ENCODE measurements at places on chromosomes 7 and 10. TPM values are rescaled to one million over a fixed set of nuclear protein-coding genes. Genes with fewer than 3 reads are reported as not detected.
A peak's percentile ranks its signal among the peaks of the same experiment; 100 is the strongest.

GRCh38 chr7:141231018-141231792 lies 157.3 kb downstream of the TMEM178B start:
- peak; percentile 19 for DNase-seq
- no peaks in the 10 kb centered on the region for H3K27me3 ChIP-seq
- H3K4me3 ChIP-seq: no peak overlapping the region

GRCh38 chr10:47406870-47407691 lies 23.0 kb upstream of the ZNF488 start:
- no peak overlapping the region for H3K4me3 ChIP-seq
- no peak overlapping the region for H3K27ac ChIP-seq
- peaks cover 26% of the 10 kb centered on the region for H3K4me1 ChIP-seq
- peaks cover 7% of the 10 kb centered on the region for H3K27me3 ChIP-seq
- no peaks in the 10 kb centered on the region for H3K36me3 ChIP-seq

DNA sequence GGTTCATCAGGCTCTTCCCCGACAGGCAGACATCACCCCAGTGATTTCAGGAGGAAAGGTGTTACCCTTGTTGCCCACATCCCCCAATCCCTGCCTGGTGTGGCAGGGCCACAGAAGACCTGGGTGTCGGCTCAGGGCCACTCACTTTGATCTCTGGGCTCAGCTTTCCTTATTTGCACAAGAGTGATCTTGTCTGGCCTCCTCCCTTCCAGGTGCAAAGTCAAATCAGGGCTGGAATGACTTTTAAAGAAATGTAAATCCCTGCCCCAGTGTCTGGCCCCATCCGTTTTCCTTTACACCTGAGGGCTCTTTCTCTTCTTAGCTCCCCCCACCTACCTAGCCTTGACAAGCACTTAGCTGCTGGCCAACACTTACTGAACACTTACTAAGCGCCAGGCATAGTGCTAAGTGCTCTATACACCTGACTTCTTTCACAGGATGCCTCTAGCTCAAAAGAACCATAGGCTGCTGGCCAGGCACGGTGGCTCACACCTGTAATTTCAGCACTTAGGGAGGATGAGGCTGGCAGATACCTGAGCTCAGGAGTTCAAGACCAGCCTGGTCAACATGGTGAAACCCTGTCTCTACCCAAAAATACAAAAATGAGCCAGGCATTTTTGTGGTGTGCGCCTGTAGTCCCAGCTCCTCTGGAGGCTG lies 979 bp upstream of the NODAL start:
- no peak for DNase-seq
- H3K4me3 ChIP-seq: no peak overlapping the region
- peaks cover 52% of the 10 kb centered on the region for H3K27me3 ChIP-seq
- H3K4me1 ChIP-seq: peaks cover 2% of the 10 kb centered on the region

DNA sequence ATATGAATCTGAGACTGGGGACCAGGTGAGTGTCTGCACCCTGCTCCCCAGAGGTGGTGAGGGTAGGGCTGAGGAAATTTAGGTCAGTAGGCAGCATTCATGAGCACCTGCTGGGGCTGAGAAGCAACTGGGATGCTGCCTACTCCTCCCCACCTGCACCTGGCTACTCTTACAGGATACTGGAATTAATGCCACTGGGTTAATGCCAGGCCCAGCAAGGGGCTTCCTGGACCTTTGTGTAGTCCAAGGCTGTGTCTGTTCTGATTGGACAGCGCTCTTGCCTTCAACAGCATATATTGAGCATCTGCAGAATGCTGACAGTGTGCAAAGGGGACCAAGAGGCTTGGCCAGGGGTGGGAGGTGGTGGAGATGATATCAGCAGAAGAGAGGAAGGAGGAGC lies 32.1 kb downstream of the ADCYAP1R1 start:
- H3K4me1 ChIP-seq: no peaks in the 10 kb centered on the region
- H3K27me3 ChIP-seq: peaks cover 7% of the 10 kb centered on the region
- H3K36me3 ChIP-seq: no peaks in the 10 kb centered on the region
- no peak for DNase-seq
- H3K27ac ChIP-seq: no peak overlapping the region

DNA sequence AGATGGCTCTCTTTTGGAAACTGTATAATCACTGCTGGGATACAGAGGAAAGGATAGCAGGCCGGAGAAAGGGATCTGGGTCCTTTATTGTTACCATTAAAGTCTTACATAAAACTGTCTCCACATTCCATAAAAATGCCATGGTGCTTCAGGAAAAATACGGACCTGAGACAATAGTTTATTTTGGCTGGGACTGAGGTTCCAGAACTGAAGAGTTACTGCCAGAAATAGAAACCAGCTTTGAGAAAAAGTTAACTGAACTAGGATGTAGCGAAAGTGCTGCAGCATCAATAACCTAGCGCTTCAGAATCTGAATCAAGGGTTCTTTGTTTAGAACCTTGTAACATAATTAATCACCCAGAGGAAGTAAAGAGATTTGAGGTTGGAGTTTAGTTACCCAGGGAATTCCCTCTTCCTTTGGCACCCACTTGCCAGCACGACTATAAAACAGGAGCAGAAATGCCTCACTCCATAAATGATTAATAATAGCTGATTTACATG lies 38.0 kb downstream of the MEOX2 start:
- H3K4me1 ChIP-seq: no peaks in the 10 kb centered on the region
- H3K4me3 ChIP-seq: no peak overlapping the region
- H3K27me3 ChIP-seq: no peaks in the 10 kb centered on the region
- H3K36me3 ChIP-seq: no peaks in the 10 kb centered on the region
- no peak for DNase-seq
- no peak overlapping the region for H3K27ac ChIP-seq

DNA sequence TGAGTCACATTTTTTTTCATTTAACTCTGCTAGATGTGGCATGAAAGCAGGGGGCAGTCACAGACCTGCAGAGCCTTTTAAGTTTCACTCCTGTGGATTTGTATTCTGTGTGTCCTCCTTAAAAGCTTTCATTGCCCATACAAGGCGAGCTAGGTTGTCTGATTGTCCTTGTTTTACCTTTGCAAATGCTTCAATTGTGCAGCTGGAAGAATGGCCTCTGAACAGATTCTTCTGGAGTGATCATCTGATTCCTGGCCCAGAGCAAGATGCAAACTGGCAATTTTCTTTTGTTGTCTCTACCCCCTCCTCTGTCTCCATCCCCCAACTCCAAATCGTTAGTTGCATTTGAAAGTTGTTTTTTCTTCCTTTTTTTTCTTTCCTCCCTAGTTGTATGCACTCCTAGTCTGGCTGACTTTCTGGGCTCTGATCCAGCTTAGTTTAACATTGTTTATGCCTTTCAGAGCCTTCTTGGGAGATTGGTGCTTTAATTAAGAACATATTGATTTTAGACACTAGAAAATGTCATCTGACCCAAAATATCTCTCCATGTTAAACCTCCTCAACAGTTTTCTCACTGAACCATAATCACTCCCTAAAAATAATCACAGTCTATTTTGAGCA lies 150.2 kb downstream of the REEP3 start:
- H3K36me3 ChIP-seq: no peaks in the 10 kb centered on the region
- no peaks in the 10 kb centered on the region for H3K4me1 ChIP-seq
- H3K27me3 ChIP-seq: no peaks in the 10 kb centered on the region
- DNase-seq: peak; percentile 78

- peak overlapping the region; percentile 68 for H3K4me3 ChIP-seq
- no peaks in the 10 kb centered on the region for H3K4me1 ChIP-seq
- no peak for DNase-seq
- peak overlapping the region; percentile 12 for H3K27ac ChIP-seq
- peaks cover 1% of the 10 kb centered on the region for H3K27me3 ChIP-seq
- no peaks in the 10 kb centered on the region for H3K36me3 ChIP-seq
Observed at GRCh38 chr7:117871778-117872538, 1.3 kb downstream of the CTTNBP2 start.

- peaks cover 21% of the 10 kb centered on the region for H3K36me3 ChIP-seq
- no peak overlapping the region for H3K27ac ChIP-seq
- peaks cover 6% of the 10 kb centered on the region for H3K4me1 ChIP-seq
- H3K27me3 ChIP-seq: no peaks in the 10 kb centered on the region
- no peak overlapping the region for H3K4me3 ChIP-seq
Observed at GRCh38 chr7:50660830-50661175, 95.6 kb upstream of the DDC start.

GRCh38 chr10:34808801-34809745 lies 6.0 kb downstream of the PARD3 start:
- H3K36me3 ChIP-seq: no peaks in the 10 kb centered on the region
- peak; percentile 43 for DNase-seq
- H3K4me3 ChIP-seq: peak overlapping the region; percentile 44

LRRC18 gene
- not detected for total RNA-seq

PLCE1 gene
- 4.5 TPM for total RNA-seq

GPC2 gene
- total RNA-seq: 1.4 TPM

ZNF804B gene
- total RNA-seq: not detected

Measured in IMR-90 (cell line).